AG08395 (cell line): ENCODE measurements at places on chromosomes 4 and X.
A peak's percentile ranks its signal among the peaks of the same experiment; 100 is the strongest.

DNA sequence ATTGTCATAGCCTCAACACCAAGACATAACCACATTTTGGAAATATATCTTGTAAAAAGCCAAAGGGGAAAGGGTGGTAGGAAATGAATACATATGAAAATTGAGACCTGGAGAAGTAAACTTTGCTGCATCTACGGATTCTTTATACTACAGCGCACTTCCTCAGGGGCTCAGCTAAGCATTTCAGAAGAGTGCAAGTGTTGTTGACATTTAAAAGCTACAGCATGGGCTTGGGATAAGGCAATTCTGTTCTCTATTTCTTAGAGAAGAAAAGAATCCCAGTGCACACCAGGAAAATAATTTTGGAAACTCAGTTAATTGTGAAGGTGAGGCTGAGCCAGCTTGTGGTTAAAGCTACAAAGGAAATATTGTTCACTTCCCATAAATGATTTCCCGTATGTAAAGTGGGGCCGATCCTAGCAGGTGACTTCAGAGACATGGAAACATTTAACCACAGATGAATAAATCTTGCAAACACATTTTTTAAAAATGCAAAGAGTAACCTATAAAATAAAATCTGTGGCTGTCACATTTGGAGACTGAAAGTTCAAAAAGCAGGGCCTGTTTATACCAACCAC, 12.6 kb upstream of the GBA3 start:
- DNase-seq = no peak

DNA sequence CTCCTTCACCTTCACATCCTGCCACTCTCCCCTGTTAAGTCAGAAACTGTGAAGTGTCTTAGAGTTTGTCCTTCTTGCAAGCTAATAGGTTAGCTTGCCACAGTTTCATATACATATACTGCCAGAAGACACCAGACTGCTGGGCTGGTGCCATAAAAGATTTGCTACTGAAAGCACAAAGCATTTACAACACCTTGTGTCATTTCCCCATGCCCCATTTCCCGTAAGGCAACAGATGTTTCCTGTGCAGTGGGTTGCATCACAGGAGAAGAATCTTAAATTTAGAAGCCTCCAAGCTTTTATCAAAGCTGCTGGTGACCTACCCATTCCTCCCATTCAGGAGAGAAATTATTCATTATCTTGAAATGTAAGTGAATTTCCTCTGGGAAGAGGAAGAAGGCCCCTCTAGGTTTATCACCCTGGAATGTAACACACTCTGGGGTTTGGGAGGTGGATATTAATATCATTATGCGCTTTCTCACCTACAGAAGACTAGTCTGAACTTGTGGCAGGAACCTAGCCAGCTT, 34.5 kb upstream of the RAB33B start:
- peak; percentile 26 for DNase-seq

GRCh38 chr4:85180533-85180932, 214.0 kb upstream of the WDFY3 start:
- DNase-seq = no peak

GRCh38 chr4:19844446-19844845, 407.3 kb upstream of the SLIT2 start:
- DNase-seq = no peak

- DNase-seq = no peak
Observed at GRCh38 chrX:46984705-46985104, 72.5 kb downstream of the JADE3 start.

GRCh38 chrX:72309297-72310071, 3.8 kb upstream of the CITED1 start:
- DNase-seq = no peak

DNA sequence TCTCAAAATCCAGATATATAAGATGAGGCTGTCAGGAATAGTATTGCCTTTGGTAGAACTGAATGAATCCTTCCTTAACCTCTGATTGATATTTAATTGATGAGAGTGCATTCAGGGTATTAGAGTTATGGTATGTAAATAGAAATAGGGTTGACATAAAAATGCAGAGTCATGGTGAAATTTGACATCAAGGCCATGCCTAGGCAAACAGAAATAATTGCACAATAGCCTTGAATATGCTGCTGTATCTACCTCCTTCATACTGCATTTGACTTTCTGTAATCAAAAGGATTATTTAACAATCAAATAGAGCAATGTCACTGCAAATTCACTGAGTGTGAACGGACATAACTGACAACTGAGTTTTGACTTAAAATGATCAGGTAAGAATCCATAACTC, 1316.3 kb downstream of the STIM2 start:
- no peak for DNase-seq

- DNase-seq = no peak
Observed at GRCh38 chrX:97968376-97969163, 1084.9 kb downstream of the RPA4 start.

DNA sequence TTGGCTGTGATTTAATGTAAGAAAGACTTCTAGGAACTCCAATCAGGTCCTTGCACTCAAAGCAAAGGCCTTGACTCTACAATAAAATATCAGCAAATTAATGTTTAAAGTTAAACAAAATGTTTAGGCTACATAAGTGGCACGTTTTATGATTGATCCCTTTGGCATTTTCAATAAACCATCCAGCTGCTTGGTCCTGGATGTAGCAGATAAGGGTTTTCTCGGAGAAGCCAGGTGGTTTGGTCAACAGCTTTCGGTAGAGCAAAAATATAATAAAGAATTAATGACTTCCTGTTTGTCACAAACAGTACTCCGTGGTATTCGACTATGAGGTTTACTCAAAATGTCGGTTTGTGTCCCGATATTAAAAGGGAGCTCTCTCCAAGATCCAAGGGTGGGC, 95.8 kb downstream of the GEMIN8 start:
- DNase-seq = no peak

- no peak for DNase-seq
Observed at GRCh38 chrX:153414856-153415510, 3.7 kb downstream of the ZFP92 start.

- no peak for DNase-seq
Observed at GRCh38 chrX:7198499-7198898, 50.5 kb upstream of the PUDP start.

DNA sequence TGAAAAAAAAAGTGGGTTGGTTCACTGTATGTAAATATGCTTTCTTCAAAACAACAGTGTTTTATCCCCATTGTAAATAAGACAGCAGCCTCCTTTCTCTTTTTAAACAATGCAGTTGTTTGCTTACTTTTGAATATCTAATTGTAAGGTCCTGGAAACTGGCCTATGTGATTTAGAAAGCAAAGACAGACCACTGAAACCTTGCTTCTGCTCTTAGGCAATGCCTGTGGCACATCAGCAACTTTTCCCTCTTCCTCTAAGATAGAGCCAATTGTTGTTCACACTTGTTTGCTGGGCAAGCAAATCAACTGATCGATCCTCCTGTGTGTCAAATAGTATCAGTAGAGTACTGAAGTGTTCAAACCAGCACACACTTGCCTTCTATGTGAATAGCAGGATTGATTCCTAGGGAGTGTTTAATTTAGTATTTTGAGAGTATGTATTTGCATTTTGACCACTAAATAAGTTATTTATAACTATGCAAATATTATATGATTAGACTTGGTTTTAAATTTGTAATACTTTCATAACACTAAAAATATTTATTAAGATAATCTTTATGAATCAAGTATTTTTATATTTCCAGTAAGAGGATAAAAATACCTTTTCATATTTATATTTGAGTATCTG, 55.4 kb upstream of the GRPR start:
- no peak for DNase-seq

DNA sequence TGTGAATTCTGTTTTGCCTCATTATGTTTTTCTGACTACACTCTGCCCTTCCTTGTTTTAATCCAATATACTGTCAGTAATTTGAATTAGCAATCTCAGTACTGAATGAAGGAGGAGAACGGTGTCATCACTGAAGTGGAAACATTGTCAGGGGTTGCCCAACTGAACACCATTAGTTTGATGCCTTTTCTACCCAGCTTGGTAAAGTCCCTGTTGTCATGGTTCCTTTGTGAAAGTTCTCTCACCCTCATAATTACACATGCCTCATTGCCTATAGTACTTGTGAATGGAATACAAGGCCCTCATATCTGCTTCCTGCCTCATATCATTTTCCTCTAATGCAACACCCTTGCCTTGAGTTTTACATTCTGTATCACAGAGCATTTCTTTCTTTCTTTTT, 76.9 kb downstream of the RRAGB start:
- DNase-seq = no peak

- DNase-seq = no peak
Observed at GRCh38 chrX:20005883-20006282, 15.0 kb upstream of the BCLAF3 start.

GRCh38 chrX:41133551-41133950, 48.3 kb downstream of the USP9X start:
- DNase-seq = no peak

- DNase-seq = peak; percentile 47
Observed at GRCh38 chr4:186029571-186030398, 39.2 kb upstream of the TLR3 start.

DNA sequence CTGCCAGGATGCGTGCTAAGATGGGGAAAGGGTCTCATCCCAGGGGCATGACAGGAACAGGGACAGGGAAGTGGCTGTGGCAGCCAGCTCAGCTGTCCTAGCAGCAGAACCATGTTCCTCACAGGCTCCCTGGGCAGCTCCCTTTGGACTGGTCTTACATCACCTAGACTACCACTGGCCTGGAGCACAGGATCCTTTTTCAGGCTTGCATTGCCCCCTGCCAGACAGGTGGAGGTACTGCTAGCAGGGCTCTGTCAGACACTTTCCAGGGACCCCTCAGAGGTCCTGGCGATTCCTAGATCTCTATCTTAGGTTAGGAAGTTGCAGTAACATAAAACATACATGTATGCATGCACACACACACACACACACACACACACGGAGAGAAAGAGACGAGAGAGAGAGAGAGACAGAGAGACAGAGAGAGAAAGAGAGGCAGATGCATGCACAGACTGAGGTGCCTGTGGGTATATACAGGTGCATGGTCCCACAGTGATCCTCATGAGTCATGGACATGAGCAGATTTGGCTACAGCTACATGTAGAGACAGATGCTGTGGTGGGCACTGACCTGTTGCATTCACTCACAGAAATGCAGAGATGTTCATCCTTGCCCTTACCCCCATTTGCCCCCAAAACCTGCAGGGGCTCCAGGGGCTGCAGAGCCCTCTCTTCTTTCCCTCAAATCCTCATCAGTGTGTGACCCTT, 63.6 kb downstream of the STARD8 start:
- peak; percentile 67 for DNase-seq

GRCh38 chr4:75708218-75708691, 16.1 kb upstream of the USO1 start:
- DNase-seq = no peak

DNA sequence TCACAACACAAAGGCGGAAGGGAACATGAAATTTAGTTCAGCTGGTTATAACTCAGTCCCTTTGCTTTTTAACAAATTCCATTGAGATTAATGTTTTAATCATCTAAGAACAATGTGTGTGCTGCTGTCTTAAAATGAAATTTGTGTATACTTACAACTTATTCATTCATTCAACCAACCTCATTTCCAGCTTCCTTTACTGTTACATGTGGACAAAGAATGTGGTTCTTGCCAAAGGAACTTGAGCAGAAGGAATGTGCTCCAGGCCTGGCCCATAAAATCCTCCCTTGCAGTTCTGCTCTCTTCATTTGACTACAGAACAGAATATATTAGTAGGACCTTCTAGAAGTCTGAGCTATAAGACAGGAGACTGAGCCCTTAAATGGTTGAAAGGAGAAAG, 176.8 kb upstream of the GLRA2 start:
- DNase-seq = peak; percentile 37

DNA sequence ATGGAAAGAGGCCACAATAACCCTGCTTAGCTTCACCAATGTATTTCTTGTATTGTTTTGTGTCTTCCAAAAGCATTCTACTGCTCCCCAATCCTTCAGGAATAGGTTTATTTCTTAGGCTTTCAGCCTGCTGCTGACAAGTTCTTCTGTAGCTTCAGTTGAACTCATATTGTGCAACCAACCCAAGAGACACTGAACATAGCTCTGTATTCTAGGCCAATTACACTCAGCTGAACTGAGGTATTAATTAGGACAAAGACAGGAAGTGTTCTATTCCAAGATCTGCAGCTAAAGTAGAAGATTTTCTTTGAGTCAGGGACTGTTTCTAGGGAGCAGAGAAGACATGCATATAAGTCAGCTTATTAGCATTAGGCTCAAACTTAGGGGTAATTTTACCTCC, 151.8 kb downstream of the LHFPL1 start:
- no peak for DNase-seq
